ENCODE measurements at places on chromosomes 4 and X. TPM values are rescaled to one million over a fixed set of nuclear protein-coding genes. Genes with fewer than 3 reads are reported as not detected.
A peak's percentile ranks its signal among the peaks of the same experiment; 100 is the strongest.

- no peak for DNase-seq
Observed at GRCh38 chr4:62344915-62345314, 1144.8 kb downstream of the ADGRL3 start.

MPC1L gene
- total RNA-seq = not detected

- DNase-seq = no peak
Observed at GRCh38 chr4:108155373-108155772, 13.4 kb downstream of the LEF1 start.

GRCh38 chr4:164087733-164088132 is 593.2 kb downstream of the TMA16 start:
- no peak for DNase-seq

- DNase-seq = peak; percentile 7
Observed at GRCh38 chrX:97065066-97065465, 181.4 kb downstream of the RPA4 start.

DNA sequence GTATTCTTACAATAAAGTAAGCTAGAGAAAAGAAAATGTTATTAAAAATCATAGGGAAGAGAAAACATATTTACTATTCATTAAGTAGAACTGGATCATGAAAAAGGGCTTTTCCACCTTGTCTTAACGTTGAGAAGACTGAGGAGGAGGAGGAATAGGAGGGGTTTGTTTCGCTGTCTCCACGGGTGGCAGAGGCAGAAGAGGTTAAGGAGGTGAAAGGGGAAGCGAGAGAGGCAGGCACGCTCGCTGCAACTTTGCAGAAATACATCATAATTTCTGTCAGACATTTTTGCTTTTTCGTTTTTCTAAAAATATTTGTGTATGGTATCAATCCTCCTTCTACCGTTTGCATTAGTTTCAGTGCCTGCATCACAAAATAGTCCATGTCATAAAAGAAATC is 2375.1 kb upstream of the AGA start:
- no peak for DNase-seq

- DNase-seq = no peak
Observed at GRCh38 chr4:185370268-185370949, 25.3 kb downstream of the LRP2BP start.

GRCh38 chrX:17692709-17693346 is 44.5 kb upstream of the SCML1 start:
- no peak for DNase-seq

Data from dermis blood vessel endothelial cell (primary cell).